Stimulated activated CD8-positive, alpha-beta memory T cell treated with anti-CD3 and anti-CD28 coated beads, Interleukin-2, amount 100 ng/mL, for 1 hour (primary cell): ENCODE measurements at places on chromosomes 6 and 20.

- DNase-seq, result no peak
Measured at GRCh38 chr6:2775003-2775402, 9.8 kb downstream of the WRNIP1 start.

GRCh38 chr20:7742479-7742878, 197.8 kb downstream of the HAO1 start:
- no peak for DNase-seq

DNA sequence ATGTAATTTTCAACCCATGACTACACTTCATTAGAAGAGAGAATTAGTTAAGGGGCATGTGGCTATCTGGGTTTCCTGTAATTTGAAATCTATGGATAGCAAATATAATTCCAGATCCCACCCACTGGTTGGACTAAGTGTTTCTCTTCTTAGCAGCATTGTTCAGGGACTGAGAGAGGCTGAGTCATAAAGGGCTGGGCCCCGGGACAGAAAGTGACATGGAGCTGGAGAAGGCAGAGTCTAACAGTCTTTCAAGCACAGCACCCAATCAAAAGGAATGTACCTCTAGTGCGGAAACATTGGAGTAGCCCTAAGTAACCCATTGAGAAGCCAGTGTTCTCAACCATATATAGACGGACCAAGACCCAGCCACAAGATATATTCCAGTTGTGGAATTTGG, 363.9 kb downstream of the DHX35 start:
- no peak for DNase-seq

GRCh38 chr6:152404936-152405595, 232.1 kb downstream of the SYNE1 start:
- DNase-seq, result no peak

DNA sequence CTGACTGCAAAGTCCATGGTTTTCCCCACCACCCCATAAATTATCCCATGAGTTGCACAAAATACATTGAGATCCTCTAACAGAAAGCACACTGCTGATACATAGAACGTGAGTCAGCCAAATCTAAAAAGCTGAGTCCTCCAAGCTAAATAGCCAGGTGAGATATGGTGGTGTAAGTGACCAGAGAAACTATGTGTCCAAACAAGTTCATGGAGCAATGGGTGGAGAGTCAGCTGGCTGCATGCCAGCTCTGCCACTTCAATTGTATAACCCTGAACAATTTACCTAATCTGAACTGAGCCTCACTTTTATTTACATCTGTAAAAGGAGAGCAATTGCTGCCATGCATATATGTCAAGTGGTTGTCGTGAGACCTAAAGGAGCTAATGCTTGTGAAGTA, 9.7 kb downstream of the SNAP25 start:
- no peak for DNase-seq

DNA sequence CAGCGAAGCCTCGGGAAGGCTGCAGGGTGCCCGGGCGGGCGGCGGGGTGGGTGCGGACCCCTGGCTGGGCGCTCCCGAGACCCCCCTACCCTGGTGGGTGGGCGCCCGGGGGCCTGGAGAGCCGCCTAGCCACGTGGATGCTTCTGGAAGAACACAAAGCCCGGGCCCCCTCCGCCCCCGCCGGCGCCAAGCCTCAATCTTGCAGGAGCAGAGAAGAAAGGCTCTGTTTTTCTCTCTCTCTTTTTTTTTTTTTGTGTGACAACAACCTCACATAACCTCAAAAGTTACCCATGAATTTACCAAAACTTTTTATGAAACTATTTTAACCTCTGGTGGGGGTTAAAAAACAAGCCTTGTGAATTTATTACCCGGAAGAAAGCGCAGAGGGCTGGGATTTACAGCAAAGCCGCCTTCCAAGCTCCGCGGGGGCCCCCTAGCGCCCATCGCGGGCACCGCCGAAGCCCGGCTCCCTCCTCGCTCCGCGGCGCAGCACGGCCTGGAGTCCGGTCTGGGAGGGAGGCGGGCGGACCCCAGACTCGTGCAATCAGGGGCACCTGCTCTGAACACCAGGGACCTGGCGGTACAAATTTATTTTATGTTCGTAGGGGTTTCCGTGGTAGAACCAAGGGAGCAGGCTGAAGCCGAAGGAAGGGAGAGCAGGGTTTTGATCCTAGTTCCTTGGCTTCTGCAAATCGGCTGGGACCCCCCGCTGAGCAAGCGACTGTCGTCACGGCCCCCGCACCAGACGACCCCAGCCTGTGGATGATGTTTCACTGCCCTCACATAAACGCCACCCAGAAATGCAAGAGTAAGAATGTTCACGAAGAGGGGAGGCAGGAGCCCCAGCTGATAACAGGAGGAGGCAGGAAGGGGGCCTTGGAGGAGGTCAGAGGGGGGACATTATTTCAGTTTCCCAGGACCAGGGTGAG, 58.9 kb downstream of the ZNF831 start:
- DNase-seq, result peak; percentile 63

- no peak for DNase-seq
Measured at GRCh38 chr20:19512886-19513677, 245.0 kb upstream of the RIN2 start.

GRCh38 chr6:149334682-149335160, 17.2 kb downstream of the TAB2 start:
- no peak for DNase-seq

DNA sequence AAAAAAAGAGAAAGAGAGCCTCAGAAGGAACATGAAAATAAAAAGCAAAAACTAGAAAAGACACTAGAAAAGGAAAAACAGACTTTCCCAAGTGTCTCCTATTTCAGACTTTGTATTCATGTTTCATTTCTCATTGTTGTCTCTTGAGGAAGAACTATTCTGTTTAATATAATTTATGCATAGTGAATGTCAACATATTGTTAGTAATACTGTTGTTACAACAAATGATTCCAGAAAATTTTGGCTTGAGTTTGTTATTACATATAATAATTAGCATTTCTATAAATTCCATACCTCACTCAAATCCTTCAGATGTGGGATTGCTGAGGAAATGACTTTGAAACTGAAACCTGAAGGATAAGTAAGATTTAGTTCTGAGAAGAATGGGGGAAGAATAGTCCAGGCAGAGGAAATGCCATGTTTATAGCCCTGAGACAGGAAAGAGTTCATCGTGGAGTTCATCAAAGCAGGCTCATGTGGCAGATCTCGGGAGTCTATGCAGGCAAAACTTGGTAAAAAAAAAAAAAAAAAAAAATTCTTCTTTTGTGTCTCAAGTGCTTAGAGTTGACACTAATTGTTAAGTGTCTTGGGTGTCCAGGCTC, 53.1 kb upstream of the EIF2S2 start:
- DNase-seq, result no peak

DNA sequence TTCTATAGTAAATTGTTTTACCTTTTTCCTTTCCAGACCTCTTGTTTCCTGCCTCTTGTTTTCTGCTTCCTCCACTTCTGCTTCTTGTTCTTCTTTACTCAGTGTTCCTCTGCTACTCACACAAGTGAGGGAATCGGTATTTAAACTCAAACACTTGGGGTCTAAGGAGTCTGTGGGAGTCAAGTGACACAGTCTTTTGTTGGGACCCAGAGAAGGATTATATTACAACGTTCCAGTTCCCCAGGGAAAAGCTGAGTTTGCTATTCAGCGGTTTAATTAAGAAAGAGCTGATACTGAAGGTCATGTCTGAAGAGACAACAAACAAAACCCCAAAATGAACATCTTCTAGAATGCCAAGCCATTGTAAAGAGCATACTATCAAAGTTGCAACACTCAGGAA, 107.8 kb upstream of the CITED2 start:
- no peak for DNase-seq

DNA sequence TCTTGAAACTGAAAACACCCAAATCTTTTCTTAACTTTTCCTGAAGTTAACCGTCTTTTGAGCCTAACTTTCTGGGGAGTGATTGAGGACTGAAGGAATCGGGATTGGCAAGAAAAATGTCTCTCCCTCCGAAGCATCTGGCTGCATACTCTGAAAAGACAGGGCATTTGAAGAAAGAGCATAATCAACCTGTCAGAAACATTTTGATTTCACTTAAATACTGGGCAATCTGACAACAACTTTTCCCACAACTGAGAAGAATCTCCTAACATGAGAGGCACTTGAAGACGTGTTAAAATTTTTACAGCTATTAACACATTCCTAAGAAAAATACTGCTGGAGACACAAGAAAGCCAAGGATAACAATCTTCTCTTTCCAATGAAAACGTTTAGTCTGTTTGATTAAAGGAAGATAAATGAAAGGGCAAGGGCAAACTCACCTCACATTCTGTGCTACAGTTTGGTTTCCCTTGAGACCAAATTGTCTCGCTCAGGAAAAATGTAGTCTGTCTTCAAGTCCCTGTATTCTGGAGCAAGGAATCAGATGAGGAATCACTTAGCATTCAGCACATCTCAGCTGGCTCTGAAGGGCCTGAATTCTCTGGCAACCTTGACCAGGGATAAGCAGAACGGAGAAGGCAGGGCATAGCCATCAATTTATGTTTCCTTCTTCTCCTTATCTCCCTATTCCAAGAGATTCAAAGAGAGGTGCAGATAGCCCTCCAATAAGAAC, 76.1 kb downstream of the TBX18 start:
- DNase-seq, result no peak

- no peak for DNase-seq
Measured at GRCh38 chr6:155440398-155441111, 15.1 kb downstream of the NOX3 start.

DNA sequence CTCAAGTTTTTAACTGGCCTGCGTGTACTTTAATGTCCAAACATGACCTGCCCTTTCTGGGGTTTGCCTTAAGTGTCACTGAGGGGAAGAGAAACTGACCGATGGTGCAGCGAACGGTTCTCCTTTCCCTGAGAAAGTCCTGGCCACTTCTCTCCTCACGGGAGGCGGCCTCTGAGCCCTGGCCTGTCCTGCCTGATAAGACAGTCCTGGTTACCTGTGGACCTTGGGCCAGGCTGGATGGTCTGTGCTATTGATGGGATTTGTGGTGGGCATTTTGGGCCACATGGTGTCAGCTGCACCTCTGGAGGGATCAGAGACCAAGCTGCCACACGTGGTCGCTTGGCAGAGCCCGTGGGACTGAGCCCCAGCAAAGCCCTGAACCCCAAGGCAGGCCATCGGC, 11.6 kb upstream of the NTSR1 start:
- no peak for DNase-seq

DNA sequence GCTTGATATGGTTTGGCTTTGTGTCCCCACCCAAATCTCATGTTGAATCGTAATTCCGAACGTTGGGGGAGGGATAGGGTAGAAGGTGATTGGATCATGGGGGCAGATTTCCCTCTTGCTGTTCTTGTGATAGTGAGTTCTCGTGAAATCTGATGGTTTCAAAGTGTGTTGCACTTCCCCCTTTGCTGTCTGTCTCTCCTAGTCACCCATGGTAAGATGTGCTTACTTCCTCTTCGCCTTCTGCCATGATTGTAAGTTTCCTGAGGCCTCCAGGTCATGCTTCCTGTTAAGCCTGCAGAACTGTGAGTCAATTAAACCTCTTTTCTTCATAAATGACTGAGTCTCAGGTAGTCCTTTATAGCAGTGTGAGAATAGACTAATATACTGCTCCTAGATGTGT, 19.9 kb downstream of the PFDN4 start:
- no peak for DNase-seq

DNA sequence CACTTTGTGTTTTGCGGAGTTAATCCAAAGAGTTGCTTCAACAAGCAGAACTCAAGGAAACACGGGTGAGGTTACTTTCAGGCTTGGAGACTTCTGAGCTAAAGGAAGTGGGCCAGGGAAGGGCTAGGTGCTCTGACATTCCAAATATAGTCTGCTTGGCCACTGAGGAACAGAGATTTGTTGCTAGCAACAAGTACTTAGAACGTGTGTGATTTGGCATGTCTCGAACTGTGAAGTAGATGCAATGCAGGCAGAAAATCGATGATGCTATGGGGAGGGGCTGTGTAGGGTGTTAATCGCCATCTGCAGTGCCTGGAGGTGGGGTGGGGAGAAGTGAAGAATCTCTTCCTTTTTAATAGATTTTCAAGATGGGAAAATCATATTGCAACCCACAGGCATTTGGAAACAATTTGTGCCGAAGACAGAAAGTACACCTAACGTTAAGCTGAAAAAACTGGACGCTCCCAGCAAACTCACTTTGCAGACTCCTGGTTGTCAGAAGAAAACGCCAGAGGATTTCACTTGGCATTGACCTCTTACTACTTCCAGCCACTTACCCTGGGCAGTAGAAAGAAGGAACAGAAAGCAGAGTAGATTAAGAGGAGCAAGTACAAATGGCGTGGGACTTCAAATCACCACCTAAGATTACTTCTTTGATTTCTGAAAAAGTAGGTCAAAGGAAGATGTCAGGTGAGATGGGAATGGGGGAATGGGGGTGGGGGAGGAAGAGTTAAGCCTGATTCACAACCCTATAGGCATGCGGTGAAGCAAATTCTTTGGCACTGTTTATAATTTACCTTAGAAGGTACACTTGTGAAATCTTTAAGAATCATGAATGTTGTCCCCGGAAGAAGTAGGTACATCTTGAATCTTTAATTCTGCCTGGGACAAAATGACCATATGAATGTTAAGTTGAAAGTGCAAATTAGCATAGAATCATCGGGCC, 314.1 kb downstream of the CD83 start:
- no peak for DNase-seq

DNA sequence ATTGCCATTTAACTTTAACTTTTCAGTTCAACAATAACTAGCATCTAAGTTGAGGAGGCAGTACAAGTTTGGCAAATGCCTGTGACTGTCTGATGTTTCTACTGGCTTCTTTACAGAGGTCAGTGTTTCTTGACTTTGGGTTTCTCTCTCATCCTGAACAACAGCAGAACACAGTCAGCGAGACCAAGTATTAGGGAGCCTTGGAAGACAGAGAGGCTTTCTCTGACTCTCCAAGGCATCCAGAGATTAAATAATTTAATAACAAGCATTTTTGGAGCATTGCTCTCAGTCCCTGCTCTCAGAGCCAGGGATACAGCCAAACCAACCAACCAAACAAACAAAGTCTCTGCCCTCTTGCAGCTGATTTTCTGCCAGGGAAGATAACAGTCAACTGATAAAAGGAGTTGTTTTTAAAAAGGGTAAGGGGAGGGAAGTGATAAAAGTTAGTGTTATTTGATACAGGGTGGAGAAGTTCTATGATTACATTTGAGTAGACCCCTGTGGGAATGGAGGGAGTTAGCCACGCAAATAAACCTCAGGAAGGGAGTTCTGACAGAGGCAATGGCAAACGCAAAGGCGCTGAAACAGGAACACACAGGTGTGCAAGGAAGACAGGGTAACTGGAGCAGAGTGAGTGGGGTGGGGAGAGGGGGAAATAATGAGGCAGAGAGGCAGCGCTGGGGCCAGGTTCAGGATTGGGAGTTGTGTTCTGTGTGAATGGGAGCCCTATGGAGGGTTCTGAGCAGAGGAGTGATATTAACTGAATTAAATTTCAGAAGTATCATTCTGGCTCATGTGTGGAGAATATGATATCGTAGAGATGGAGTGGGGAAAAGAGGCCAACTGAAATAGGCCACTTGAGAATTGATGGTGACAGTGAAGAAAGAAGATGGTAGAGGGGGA, 55.2 kb downstream of the SEL1L2 start:
- DNase-seq, result no peak
